ENCODE measurements at places on chromosomes 3 and 15.

DNA sequence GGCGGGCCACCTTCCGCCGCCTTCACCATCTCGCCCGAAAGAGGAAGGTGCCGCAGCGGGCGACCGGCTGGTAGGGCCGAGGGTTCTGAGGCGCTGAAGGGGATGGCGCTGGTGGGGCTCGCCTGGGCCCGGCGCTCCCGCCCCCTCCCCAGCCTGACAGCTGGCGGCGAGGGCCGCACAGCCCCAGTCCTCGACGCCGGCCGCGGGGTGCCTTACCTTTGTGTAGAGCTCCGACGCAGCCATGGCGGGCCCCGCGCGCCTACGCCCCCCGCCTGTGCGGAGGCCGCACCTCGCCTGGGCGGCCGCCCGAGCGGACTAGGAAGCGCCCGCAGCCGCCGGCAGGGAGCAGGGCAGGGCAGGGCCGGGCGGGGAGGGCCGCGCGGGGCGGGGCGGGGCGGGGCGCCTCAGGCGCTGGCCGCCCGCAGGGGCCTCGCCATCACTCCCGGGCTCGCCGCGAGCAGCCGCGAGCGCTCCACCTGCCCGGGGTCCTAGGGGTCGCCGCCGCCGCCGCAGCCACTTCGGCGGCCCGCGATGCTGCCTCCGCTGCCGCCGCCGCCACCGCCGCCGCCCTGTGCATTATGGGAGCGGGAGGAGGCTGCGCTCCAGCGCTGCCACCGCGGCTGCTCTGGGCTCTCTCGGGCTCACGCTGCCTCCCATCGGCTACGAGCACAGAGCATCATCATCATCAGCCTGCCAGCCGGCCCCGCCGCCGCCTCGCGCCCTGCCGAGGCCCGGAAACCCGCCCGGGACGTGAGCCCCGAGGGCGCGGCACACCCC is at the start of gene MYO5A:
TSS of gene MYO5A (minus strand) at position 317 of the 777 bp plus-strand sequence. CDS start at position 243, 74 bp downstream.
- peak; percentile 50 for DNase-seq

- DNase-seq, result no peak
These were observed 13.6 kb upstream of the GP9 start for GRCh38 chr3:129046732-129047552.

- no peak for DNase-seq
These were observed 143.6 kb downstream of the USP13 start for GRCh38 chr3:179796421-179796820.

DNA sequence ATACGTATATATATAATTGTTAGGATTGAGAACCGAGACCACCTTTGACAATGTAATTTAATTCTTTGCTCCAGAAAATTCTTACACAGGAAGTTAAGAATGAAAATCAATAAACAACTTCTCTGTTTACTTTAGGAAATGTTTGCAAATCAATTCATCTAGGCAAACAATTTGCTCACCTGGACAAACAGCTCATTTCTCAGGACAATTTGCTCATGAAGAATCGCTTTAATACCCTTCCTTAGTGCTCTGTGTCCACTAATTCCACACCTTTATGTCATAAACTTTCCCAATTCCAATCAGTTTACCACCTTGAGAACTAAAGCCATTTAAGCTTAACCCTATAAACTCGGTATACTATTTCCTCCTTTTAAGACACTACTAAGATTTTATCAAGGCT is 292.2 kb downstream of the BCHE start:
- no peak for DNase-seq

GRCh38 chr15:71374607-71375352 is 259.5 kb downstream of the THSD4 start:
- no peak for DNase-seq

- no peak for DNase-seq
These were observed 258.5 kb downstream of the PDCD6IP start for GRCh38 chr3:34056951-34057390.

DNA sequence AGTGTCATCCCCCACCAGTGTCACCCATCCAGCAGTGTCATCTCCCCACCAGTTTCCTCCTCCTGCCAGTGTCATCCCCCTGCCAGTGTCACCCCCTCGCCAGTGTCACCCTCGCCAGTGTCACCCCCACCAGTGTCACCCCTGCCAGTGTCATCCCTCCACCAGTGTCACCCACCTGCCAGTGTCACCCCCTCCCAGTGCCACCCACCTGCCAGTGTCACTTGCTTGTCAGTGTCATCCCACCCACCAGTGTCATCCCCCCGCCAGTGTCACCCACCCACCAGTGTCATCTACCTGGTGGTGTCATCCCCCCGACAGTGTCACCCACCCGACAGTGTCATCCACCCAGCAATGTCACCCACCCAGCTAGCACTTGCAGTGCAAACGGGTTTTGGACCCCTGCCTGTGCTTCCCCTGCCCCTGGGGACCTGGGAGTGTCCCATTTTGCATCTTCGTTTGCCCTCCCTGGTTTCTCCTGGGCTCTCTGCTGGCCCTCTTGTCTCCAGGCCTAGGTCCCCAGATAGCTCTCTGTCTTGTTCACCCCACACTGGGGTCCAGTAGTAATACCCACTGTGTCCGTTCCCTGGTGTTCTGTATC is 99.8 kb upstream of the PRR20G start:
- no peak for DNase-seq

DNA sequence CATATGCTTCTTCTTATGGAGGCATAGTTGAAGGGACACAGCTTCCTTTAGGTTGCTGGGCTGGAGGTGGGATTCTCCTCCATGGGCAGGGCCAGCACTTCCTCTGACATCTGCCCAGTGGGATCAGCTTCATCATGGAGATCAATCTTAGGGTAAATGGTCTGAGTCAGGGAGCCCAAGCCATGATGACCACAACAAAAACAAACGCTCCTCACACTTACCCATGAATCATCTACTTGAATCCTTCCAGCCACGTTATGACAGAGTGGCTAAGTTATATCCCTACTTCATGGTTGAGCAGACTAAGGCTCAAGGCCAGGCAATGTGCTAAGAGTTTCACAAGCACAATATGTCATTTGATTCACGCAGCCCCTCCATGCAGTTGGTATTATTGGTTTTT is 87.2 kb upstream of the NMNAT3 start:
- no peak for DNase-seq

DNA sequence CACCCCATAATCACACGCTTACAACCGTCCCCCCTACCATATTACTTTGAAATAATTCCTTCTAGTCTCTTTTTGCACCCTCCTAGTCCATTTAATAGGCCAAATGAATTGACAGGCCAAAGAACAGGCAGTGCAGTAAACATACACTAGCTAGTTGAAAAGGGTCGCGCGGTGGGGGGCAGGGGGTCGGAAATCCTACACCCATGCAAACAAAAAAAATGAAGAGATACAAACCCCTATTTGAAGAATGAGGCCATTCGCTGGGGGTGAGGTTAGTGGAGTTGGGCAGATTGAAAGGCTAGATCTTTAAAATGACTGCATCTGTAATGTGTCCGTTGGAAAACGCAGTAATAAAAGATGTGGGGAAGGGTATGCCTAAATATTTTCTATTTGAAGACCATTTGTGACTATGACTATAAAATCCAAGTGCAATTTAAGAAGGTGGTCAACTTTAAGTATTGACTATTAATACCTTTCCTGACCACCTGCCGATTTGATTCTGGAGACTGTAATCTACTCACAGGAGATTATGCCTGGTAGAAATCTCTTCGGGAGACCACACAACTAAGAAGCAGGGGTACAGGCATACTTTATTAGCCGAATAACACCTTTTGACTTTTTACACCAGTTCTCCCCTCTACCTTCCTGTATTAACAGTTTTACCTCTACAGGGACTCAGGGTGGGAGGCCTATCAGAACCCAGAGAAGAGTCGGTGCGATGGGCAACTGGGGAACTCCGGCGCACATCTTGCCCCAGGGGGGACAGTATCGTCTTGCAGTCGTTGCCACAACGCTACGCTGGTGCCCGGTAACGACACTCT is 762 bp upstream of the ARL6 start:
- DNase-seq, result no peak

DNA sequence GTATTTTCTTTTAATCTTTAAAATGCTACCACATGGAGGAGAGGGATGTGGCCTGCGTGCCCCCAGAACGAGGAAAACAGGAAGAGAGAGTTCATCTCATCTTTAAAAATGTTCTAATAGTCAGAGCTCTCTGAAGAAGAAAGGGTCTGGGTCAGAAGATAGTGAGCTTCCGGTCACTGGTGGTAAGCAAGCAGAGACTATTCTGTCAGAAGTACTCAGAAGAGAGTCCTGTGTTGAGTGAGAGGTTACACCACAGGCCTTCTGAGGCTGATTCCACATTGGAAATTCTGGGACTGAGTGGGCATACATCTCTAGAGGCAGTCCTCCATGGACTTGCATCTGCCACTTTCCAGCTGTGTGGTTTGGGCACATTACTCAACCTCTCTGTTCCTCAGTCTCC is 82.2 kb upstream of the SLC6A1 start:
- no peak for DNase-seq

GRCh38 chr3:186879781-186880180 is 37.3 kb downstream of the ADIPOQ start:
- DNase-seq, result no peak

- DNase-seq, result no peak
These were observed 40.6 kb downstream of the AMOTL2 start for GRCh38 chr3:134333522-134334181.

DNA sequence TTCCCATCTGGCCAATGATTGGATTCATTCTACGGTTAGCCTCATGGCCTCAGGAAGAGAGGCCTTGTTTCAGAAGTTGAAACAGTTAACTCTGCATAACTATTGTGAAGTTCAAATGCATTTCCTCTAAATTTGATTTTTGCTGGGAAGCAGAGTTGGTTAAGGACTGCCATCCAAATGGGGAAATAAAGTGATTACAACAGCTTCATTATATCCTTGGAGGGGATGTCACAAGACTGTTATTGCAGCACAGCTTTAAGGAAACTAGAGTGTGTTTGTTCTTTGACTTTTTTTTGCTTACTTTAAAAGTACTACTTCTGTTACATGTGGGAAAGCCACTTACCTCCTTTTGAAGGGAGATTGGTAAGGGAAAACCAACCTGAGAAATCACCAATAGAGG is 164.8 kb downstream of the AKAP13 start:
- DNase-seq, result no peak

GRCh38 chr3:99430348-99431134 is 207.9 kb upstream of the COL8A1 start:
- no peak for DNase-seq

- DNase-seq, result no peak
These were observed 97.9 kb upstream of the C3orf80 start for GRCh38 chr3:160127308-160127707.

GRCh38 chr3:126263539-126263938 is 83.2 kb upstream of the ALDH1L1 start:
- DNase-seq, result no peak

- no peak for DNase-seq
These were observed 43.8 kb downstream of the WWTR1 start for GRCh38 chr3:149613988-149614387.

- no peak for DNase-seq
These were observed 53.0 kb downstream of the PDIA5 start for GRCh38 chr3:123119802-123120201.

DNA sequence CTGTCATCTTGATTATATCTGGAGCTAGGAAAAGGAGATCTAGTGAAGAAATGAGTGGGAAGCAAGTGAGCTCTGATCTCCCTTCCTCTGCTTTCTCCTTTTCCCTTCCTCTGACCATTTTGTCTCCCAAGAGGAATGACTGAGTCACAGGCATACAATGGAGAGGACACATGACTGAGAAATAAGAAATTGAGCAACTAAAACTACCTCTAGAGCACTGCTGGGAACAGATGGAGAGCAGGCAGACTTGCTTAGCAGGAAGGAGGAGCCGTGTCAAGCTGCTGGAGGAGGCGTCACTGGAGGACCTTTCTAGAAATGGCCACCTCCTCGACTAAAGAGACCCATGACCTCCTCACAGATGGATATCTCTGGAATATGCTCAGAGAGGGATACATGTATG is 66.9 kb upstream of the MYO5C start:
- DNase-seq, result no peak

DNA sequence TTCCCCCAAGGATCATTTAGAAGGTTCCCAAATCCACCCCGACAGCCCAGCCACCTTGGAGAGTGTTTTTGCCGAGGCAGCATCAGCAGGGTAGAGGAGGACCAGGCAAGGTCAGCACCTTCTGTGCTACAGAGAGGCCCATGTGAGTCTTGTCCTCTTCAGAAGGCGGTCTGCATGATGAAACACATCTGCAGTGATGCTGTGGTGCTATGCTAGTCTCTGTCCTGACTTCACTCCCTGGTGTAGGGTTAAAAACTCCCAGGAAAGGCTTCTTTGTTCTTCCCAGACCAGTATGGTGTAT is 87.9 kb downstream of the ITPR1 start:
- no peak for DNase-seq

DNA sequence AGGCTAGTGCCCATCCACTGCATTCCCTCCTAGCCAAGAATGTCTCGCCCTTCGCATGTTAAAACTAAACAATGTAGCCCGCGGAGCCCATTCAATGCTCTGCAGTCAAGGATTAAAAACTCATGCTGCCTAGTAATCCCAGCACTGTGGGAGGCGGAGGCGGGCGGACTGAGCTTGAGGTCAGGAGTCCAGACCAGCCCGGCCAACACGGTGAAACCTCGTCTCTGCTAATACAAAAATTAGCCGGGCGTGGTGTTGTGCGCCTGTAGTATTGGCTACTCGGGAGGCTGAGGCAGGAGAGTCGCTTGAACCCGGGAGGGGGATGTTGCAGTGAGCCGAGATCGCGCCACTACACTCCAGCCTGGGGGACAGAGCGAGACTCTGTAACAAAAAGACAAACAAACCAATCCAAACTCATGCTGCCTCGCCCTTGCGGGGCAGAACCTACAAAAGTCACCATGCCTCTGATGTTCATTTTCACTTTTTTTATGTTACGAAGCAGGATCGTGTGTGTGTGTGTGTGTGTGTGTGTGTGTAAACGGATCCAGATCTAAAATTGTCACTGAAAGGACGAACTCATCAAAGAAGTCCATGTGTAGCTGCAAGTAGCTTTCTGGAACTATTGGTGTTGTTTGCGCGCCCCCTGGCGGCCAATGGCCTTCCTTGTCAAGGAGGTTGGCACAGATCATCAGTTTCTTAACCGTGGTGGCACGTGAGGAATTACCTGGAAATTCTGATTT is 54.8 kb upstream of the SPESP1 start:
- DNase-seq, result peak; percentile 92

GRCh38 chr3:122497425-122497824 is 17.3 kb downstream of the KPNA1 start:
- no peak for DNase-seq

- no peak for DNase-seq
These were observed 36.0 kb downstream of the BTLA start for GRCh38 chr3:112463250-112463649.

DNA sequence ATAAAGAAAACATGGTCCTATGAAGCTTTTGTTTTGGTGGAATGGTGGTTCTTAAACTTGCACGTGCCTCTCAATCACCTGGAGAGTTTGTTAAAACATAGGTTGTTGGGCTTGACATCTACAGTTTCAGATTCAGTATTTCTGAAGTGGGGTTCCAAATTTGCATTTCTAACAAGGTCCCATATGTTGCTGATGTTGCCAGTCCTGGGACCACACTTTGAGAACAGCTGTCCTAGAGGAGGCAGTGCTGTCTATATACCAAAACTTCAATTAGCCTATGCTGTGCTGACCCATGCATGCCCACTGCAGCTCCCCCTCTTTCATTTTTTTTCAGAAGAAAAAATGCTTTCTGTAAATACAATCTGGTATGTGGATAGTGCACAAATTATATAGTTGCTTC is 31.3 kb downstream of the ALCAM start:
- DNase-seq, result no peak

Data from activated CD4-positive, alpha-beta T cell treated with anti-CD3 and anti-CD28 coated beads for 24 hours (primary cell).